ENCODE measurements at places on chromosomes 6 and 20. TPM values are rescaled to one million over a fixed set of nuclear protein-coding genes. Genes with fewer than 3 reads are reported as not detected.

The COL11A2 gene
- polyA plus RNA-seq: 41.7 TPM

- no peak for DNase-seq
Measured at GRCh38 chr20:14214046-14214445, 123.4 kb downstream of the FLRT3 start.

- no peak for DNase-seq
Measured at GRCh38 chr6:37305841-37306425, 47.9 kb upstream of the RNF8 start.

The KIZ gene
- polyA plus RNA-seq: 17.0 TPM

The MAFB gene
- 8.9 TPM for polyA plus RNA-seq

The ADTRP gene
- polyA plus RNA-seq: 0.38 TPM

The PPP1R16B gene
- 4.8 TPM for polyA plus RNA-seq
